ENCODE measurements at places on chromosomes 6 and 20. TPM values are rescaled to one million over a fixed set of nuclear protein-coding genes. Genes with fewer than 3 reads are reported as not detected.

DNA sequence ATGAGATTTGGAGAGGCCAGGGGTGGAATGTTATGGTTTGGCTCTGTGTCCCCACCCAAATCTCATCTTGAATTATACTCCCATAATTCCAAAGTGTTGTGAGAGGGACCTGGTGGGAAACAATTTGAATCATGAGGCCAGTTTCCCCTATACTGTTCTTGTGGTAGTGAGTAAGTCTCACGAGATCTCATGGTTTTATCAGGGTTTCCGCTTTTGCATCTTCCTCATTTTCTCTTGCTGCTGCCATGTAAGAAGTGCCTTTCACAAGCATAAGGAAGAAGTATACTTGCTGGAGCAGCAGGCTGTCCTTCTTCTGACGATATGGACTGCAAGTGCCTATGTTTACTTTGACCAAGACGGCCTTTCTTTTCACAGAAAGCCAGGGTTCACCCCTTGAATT lies 270.5 kb downstream of the ESR1 start:
- DNase-seq: no peak

DNA sequence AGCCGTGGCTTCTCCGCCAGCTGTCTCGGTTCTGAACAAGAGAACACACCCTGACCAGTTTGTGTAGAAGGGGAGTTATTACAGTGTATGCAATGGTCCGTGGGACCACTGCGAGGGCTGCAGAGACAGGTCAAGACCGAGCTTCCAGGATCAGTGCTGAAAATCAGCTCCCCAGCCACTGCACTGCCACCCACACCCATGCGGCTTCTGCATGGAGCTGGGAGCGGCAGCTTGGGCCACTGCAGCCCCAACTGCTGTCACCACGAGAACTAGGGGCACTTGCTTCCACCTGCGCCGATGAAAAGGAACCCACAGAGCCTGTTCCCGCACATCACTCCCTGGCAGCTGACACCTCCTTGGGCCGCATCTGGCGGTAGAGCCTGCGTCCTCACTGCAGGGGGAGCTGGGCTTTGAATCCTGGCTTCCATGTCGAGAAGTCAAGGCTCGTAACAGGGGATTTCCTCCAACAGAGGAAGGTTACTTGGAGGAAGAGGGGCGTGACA lies 56.2 kb downstream of the TMEM242 start:
- peak; percentile 0 for DNase-seq

GRCh38 chr6:52598123-52598823 lies 21.4 kb upstream of the TRAM2 start:
- no peak for DNase-seq

DNA sequence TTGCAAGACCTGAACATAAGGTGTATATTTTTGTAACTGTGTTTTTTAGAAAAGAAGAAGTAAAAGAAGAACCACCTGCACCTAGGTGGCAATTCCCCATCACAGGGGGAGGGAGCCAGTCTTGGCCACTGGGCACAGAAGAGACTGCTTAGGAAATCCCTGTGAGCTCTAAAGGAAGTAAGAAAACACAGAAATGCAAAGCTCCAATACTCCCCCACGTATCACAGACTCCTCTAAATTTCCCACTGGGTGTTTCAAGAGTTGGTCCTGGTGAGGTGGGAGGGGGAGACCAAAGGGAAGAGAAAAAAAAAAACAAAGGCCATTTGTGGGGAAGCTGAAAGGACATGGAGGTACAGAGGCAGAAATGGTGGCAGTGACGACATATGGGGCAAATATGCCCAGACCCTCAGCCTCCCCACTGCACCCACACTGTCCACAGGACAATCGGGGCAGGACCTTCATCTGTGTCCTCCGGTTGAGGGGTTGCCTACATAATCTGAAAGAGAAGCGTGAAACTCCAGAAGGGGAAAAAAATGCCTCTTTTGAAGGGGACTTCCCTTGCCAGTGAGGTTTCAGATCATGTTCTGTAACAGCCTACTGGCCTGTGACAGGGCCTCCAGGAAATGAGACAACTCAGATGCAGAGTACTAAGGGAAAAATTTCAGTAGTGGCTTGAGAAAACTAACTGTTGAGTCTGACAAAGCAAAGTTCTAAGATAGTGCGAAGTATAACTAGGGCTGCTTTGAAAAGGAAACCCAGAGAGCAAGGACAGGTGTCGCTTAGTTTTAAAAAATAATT lies 226.2 kb upstream of the MARCKS start:
- no peak for DNase-seq

GRCh38 chr6:139882977-139883728 lies 508.7 kb upstream of the CITED2 start:
- DNase-seq: no peak

DNA sequence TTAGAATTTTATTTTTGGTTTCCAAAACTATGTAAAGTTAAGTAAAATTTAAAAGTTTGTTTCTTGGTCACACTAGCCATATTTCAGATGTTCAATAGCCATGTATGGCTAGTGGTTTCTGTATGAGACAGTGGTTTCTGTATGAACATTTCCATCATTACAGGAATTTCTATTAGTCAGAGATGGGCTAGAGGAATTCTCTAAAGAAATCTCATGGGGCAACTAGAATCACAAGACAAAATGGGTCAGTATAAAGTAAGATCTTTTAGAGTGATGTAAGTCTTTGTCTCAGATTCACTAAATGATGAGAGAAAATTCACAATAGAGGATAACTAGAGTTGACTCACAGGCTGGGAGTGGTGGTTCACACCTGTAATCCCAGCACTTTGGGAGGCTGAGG lies 149.0 kb downstream of the FUT9 start:
- no peak for DNase-seq

GRCh38 chr20:50267041-50267865 lies 76.6 kb downstream of the CEBPB start:
- no peak for DNase-seq

- no peak for DNase-seq
These were observed 11.4 kb downstream of the RMND1 start for GRCh38 chr6:151440498-151440897.

- no peak for DNase-seq
These were observed 14.6 kb upstream of the CST3 start for GRCh38 chr20:23652371-23652770.

GRCh38 chr6:145544041-145544440 lies 191.3 kb downstream of the EPM2A start:
- DNase-seq: no peak

DNA sequence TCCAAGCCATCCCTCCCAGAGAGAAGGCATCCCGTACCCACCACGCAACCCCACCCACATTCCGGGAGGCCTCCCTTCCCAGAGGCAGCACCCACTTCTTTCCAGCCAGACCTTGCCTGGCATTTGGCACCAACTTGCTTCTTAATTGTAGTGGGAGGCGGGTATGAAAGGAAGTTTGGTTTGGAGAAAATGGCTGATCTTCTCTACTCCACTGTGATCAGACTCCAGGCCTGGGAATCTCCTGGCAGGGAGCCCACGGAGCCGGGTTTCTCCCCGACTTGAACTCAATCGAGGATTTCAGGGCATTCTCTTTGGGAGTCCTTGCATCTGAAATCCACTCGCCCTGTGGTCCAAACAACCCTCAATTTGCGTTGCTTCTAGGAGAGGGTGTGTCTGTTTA lies 107.1 kb downstream of the ZDHHC14 start:
- no peak for DNase-seq

DNA sequence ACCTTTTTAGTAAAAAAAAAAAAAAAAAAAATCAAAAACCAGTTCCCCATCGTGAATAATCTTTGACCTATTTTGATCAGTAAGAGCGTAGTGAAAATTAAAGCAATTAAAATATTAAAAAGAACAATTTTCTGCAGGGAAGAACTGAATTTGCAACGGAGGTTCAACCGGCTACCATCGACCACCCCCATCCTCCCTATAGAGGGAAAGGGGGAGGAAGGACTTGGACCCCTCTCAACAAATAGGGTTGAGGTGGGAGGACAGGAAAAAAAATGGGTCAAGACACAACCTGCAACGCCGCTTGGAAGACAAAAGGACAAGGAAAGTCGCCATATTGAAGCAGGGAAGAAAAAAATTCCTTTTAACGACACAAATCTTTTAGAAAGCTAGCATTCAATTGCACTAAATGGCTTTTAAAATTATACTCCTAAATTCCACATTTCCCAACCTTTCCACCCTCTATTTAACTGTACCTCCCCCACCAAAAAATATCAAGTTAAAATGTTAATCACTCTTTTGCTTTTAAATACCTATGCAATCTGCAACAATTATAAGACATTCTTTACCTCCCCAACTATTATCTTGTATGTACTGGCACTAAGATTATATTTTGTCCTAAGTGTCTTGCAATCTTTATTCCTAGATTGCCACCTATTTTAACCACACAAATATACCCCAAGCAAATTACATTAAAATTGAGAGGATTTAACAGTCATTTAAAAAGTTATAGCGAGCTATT lies 1.7 kb downstream of the PPP1R10 start:
- no peak for DNase-seq

GRCh38 chr6:110398778-110399177 lies 16.6 kb downstream of the DDO start:
- DNase-seq: no peak

- DNase-seq: no peak
These were observed 35.5 kb downstream of the GPLD1 start for GRCh38 chr6:24453921-24454320.

DNA sequence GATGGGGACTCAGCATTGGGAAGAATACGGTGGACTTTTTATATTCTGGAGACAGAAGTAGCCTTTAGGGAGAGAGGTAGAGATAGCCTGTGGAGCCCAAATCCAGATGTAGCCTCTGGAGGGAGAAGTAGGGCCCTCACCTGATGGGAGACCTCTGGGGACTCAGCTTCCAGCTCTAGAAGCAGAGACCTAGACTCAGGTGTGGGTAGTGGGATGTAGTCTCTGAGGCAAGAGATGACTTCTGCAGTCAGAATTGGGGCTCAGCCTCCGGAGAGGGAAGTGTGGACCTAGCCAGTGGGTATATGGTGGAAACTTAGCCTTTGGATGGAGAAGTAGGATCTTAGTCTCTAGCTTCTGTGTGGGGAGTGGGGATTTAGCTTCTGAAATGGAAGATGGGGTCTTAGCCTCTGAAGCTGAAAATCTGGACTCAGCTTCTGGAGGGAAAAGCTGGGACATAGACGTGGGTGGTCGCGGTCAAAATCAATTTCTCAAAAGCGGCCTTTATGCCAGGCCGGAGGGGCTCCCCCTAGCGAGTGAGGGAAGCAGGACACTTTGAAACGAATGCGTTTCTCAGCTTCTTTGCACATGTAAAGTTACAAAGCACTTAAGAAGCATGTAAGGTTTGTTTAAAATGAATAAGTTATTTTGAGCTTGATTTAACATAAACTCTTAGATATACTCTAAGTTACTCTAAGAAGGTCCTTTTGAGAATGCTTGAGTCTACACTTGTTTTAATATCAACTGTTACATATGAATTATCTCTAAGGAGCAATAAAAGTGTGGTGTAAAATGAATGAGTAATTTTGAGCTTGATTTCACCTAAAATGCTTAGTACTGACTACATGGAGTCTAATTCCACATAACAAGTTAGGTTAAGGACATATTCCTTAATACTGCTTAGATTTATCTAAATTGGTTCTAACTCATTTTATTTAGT lies 12.9 kb upstream of the ZNF343 start:
- DNase-seq: no peak

The RIMS1 gene
- 1.8 TPM for total RNA-seq

The SEMG1 gene
- not detected for total RNA-seq

The ACTR5 gene
- total RNA-seq: 7.1 TPM

The GSTA3 gene
- not detected for total RNA-seq

The CGA gene
- not detected for total RNA-seq

The OR2H1 gene
- not detected for total RNA-seq

The MKKS gene
- 25.5 TPM for total RNA-seq

The RSPH4A gene
- total RNA-seq: 0.84 TPM

The MATN4 gene
- not detected for total RNA-seq

Measured in omental fat pad (tissue), 4 donors.